Thoracic aorta (tissue), 2 donors: ENCODE measurements at places on chromosomes 11 and 22. TPM values are rescaled to one million over a fixed set of nuclear protein-coding genes. Genes with fewer than 3 reads are reported as not detected.
A peak's percentile ranks its signal among the peaks of the same experiment; 100 is the strongest.

The C11orf52 gene
- 0.99 TPM for total RNA-seq

The APOBEC3B gene
- total RNA-seq: not detected

The PTGDR2 gene
- total RNA-seq: 0.68 TPM

The BATF2 gene
- total RNA-seq: 2.6 TPM

The TENM4 gene
- 13.3 TPM for total RNA-seq

DNA sequence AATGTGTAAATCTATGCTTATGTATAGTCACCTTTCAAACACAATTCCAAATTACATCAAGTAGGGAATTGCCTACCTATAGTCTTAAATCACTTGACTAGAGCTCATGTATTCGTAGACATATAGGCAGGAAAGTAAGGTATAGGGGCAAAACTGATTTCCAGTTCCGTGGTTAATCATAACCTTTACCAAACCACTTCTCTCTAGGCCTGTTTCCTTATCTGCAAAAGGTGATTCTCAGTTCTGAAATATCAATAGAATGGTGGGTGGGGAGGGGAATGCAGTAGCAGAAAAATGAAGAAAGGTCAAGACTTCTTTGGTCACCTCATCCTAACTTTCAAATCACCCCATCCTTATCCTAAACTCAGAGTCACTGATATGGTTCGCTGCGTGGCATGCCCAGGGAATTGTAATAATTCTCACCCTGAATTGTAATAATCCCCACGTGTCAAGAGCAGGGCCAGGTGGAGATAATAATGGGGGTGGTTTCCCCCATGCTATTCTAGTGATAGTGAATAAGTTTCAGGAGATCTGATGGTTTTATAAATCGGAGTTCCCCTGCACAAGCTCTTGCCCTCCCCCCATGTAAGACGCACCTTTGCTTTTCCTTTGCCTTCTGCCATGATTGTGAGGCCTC, 1.9 kb upstream of the ANO5 start:
- H3K36me3 ChIP-seq: no peaks in the 10 kb centered on the region
- peaks cover 6% of the 10 kb centered on the region for H3K4me1 ChIP-seq
- H3K27ac ChIP-seq: no peak overlapping the region
- H3K4me3 ChIP-seq: no peak overlapping the region

- no peak overlapping the region for H3K4me3 ChIP-seq
- H3K27ac ChIP-seq: no peak overlapping the region
- H3K27me3 ChIP-seq: no peaks in the 10 kb centered on the region
Measured at GRCh38 chr11:107702723-107703122, 9.1 kb downstream of the SLN start.

- peak overlapping the region; percentile 97 for H3K4me3 ChIP-seq
- peak overlapping the region; percentile 96 for H3K27ac ChIP-seq
- peaks cover 17% of the 10 kb centered on the region for H3K4me1 ChIP-seq
- no peak for DNase-seq
Measured at GRCh38 chr22:28773461-28773867, 969 bp downstream of the CCDC117 start.

DNA sequence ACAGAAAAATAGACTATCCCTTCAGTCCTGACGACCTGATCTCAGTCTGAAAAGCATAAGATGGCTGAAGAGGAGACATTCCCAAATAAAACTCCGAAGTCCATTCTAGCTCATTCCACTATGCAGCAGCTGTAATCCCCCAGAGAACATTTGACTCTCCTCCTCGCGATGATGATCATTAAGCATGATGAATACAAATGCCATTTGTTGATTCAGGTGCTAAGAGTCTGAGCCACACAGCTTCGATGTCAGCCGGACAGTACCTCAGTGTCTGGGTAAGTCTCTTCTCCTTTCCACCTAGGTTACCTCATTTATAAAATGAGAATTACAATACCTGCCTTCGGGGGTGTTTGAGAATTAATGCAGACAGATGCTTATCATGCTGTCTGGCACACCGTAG, 94.8 kb downstream of the TENM4 start:
- DNase-seq: no peak
- H3K4me1 ChIP-seq: no peaks in the 10 kb centered on the region
- no peaks in the 10 kb centered on the region for H3K27me3 ChIP-seq
- H3K36me3 ChIP-seq: no peaks in the 10 kb centered on the region

- DNase-seq: no peak
- H3K27ac ChIP-seq: peak overlapping the region; percentile 91
Measured at GRCh38 chr11:206002-206384, 1.2 kb downstream of the BET1L start.

- DNase-seq: no peak
- no peaks in the 10 kb centered on the region for H3K36me3 ChIP-seq
- no peak overlapping the region for H3K4me3 ChIP-seq
- no peaks in the 10 kb centered on the region for H3K27me3 ChIP-seq
- no peak overlapping the region for H3K27ac ChIP-seq
- H3K4me1 ChIP-seq: no peaks in the 10 kb centered on the region
Measured at GRCh38 chr11:122847466-122847865, 9.2 kb downstream of the CRTAM start.

DNA sequence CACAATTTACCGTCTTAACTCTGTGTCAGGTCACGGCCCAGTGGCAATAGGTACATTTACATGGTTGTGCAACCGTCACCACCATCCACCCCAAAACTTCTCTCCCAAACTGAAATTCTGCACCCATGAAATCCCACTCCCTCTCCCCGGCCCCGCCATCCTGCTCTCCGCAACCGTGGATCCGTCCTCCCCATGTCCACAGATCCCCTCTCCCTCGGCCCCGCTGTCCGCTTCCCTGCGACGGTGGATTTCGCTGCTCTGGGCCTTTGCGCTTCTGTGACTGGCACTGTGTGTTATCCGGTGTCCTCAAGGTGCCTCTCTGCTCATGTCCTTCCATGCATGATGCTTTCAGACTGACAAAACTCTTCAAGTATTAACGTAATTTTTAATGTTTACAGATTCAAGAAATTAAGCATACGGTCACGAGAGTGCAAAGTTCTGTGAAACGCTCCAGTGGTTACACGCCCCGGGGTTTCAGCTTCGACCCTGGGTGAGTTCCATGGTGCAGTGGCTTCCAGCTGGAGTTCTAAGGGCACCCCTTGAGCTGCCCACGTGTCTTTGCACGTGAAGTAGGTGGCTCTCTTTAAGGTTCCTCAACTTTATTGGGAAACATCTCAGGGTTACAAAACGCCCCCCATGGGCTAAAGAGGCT, 76.4 kb downstream of the KCNQ1 start:
- no peaks in the 10 kb centered on the region for H3K4me1 ChIP-seq
- H3K27me3 ChIP-seq: no peaks in the 10 kb centered on the region
- no peak for DNase-seq
- no peaks in the 10 kb centered on the region for H3K36me3 ChIP-seq
